ENCODE measurements at places on chromosomes 5 and 9.

GRCh38 chr5:7794311-7794710 is 56.6 kb downstream of the CFAP90 start:
- no peaks in the 10 kb centered on the region for H3K36me3 ChIP-seq
- H3K27me3 ChIP-seq, result no peaks in the 10 kb centered on the region
- H3K4me3 ChIP-seq, result no peak overlapping the region
- H3K27ac ChIP-seq, result no peak overlapping the region
- no peaks in the 10 kb centered on the region for H3K4me1 ChIP-seq

DNA sequence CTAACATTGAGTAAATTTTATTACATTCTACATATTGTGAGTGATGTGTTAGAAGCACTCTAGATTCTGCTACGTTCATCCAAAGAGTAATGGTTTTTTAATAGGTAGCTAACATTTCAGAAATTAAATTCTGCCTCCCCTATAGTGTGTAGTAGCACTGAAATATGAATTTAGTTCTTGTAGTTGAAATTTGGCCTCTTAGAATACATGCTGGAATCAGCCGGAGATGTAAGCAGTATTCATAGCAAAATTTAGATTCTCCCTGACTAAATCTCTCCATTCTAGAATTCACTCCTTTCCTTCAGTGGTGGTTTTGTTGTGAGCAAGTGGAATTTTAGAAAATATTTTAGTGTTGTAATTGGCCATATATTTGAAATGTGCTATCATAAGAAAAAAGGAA is 799.9 kb upstream of the CDH10 start:
- no peaks in the 10 kb centered on the region for H3K4me1 ChIP-seq
- no peaks in the 10 kb centered on the region for H3K27me3 ChIP-seq
- DNase-seq, result no peak
- H3K36me3 ChIP-seq, result no peaks in the 10 kb centered on the region

DNA sequence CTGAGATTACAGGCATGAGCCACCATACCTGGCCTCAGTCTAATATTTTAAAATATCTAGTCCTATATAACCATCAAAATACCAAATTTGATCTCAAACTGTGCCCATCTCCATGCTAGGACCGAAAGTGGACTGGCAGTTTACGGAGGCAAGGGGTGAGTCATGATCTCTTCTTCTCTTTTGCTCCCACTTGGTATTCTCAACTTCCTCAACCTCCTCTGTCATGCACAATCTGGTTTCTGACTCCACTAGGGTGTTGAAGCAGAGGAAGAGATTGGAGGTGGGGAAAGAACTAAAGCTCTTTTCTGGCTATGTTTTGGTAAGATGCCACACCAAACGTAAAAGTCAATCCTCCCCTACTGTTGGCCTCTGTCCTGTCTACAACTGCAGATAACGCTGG is 55.9 kb upstream of the CEMIP2 start:
- H3K36me3 ChIP-seq, result no peaks in the 10 kb centered on the region
- H3K27me3 ChIP-seq, result no peaks in the 10 kb centered on the region
- no peak for DNase-seq
- no peak overlapping the region for H3K4me3 ChIP-seq
- no peaks in the 10 kb centered on the region for H3K4me1 ChIP-seq

GRCh38 chr9:128120061-128120740 is 7.3 kb downstream of the PTGES2 start:
- H3K36me3 ChIP-seq, result peaks cover 7% of the 10 kb centered on the region
- H3K27me3 ChIP-seq, result no peaks in the 10 kb centered on the region
- no peaks in the 10 kb centered on the region for H3K4me1 ChIP-seq
- no peak overlapping the region for H3K4me3 ChIP-seq
- H3K27ac ChIP-seq, result no peak overlapping the region
- DNase-seq, result no peak

DNA sequence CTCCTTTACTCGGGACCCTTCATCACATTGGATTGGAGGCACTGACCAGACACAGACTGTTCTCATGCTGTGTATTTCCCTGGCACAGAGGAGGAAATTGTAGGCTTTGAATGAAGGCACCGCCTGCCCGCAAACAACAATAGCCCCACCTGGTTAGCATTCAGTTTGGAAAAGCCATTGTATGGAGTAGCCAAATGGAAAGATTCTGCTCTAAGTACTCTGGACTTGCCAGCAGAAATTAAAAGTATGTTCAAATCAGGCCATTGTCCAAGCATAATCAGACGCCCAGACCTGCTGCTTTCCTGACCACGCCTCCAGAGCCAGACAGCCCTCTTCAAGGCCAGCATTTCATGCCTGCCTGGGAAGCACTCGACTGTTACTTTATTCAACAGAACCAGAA is 8.0 kb upstream of the SEMA4D start:
- H3K27ac ChIP-seq, result peak overlapping the region; percentile 81
- DNase-seq, result peak; percentile 69
- H3K4me1 ChIP-seq, result peaks cover 14% of the 10 kb centered on the region
- no peak overlapping the region for H3K4me3 ChIP-seq
- H3K36me3 ChIP-seq, result no peaks in the 10 kb centered on the region

DNA sequence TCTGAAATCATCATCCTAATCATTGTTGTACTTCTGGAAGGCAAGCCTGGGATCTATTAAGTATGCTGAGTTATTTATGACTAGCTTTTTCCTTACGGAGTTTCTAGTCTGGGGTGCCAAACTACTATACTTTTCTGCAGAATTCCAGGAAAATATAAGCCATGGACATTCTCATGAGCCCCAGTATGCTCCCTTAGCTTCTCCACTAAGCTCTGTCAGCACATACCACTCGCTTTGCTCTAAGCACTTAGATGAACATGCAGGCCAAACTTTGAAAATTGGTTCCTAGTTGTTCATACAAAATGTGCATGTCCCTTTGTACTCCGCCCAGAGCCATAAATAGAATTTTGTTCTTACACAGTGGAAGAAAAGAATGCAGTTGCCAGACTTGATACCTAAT is 284.6 kb downstream of the ARRDC3 start:
- DNase-seq, result no peak
- peaks cover 2% of the 10 kb centered on the region for H3K4me1 ChIP-seq
- H3K27me3 ChIP-seq, result no peaks in the 10 kb centered on the region
- H3K4me3 ChIP-seq, result no peak overlapping the region
- H3K36me3 ChIP-seq, result no peaks in the 10 kb centered on the region

DNA sequence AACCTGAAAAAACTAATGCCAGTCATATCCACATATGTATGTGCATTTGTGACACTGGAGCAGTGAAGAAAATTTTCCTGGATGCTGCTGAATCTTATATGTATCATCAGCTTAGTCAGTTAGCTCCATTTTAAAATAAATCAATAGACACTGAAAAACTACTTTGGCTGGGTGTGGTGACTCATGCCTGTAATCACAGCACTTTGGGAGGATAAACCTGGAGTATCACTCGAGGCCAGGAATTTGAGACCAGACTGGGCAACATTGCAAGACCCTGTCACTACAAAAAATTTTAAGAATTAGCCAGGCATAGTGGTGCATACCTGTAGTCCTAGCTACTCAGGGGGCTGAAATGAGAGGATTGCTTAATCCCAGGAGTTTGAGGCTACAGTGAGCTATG is 511.0 kb upstream of the TLE4 start:
- H3K4me3 ChIP-seq, result no peak overlapping the region
- H3K4me1 ChIP-seq, result no peaks in the 10 kb centered on the region
- H3K36me3 ChIP-seq, result no peaks in the 10 kb centered on the region
- no peak for DNase-seq
- no peak overlapping the region for H3K27ac ChIP-seq

- H3K4me3 ChIP-seq, result no peak overlapping the region
- DNase-seq, result no peak
- H3K4me1 ChIP-seq, result no peaks in the 10 kb centered on the region
- H3K27ac ChIP-seq, result no peak overlapping the region
- H3K36me3 ChIP-seq, result no peaks in the 10 kb centered on the region
These were observed 27.5 kb downstream of the CEL start for GRCh38 chr9:133089271-133089671.

- H3K4me3 ChIP-seq, result peak overlapping the region; percentile 84
- no peak for DNase-seq
- peaks cover 3% of the 10 kb centered on the region for H3K27me3 ChIP-seq
- peak overlapping the region; percentile 68 for H3K27ac ChIP-seq
- H3K36me3 ChIP-seq, result no peaks in the 10 kb centered on the region
- H3K4me1 ChIP-seq, result peaks cover 4% of the 10 kb centered on the region
These were observed 1.2 kb upstream of the ADAMTS6 start for GRCh38 chr5:65482736-65483545.
